ENCODE measurements at places on chromosomes 6 and 20.

DNA sequence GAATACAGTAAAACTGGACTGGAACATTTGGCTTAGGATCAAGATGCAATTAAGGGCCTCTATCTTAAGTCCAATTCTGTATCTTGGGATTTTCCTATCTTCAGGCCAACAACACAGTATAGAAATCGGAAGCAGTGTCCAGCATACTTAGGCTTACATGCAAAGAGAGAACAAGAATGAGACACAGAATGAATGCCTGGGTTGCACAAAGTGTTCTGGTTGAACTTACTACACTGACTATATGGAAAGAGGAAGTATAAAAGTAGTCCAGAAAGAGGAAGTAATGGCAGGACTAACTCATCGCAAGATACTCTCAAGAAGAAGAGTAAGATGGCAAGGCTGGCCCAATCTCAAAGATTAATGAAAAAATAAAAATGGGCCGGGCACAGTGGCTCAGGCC lies 87.6 kb downstream of the BTBD9 start:
- no peak for DNase-seq

DNA sequence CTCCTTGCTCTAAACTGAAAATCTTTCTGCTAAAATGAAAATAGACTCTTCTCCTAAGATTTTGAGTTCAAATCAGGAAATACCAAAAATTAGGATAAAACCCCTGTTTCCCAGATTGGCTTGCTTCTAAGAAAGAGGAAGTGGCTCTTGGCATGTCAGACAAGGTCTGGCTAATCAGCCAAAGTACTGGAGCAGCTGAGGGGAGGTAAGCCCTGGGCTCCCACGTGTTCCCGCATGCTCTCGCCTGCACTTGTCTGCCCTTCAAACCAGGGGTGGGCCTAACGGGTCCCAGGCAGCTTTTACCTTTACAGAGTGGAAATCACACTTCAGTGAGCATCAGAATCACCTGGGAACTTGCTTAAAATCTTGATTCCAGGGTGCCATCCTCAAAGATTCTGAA lies 43.2 kb upstream of the GABRR1 start:
- no peak for DNase-seq

GRCh38 chr20:22998476-22998875 lies 36.6 kb upstream of the SSTR4 start:
- DNase-seq, result no peak

DNA sequence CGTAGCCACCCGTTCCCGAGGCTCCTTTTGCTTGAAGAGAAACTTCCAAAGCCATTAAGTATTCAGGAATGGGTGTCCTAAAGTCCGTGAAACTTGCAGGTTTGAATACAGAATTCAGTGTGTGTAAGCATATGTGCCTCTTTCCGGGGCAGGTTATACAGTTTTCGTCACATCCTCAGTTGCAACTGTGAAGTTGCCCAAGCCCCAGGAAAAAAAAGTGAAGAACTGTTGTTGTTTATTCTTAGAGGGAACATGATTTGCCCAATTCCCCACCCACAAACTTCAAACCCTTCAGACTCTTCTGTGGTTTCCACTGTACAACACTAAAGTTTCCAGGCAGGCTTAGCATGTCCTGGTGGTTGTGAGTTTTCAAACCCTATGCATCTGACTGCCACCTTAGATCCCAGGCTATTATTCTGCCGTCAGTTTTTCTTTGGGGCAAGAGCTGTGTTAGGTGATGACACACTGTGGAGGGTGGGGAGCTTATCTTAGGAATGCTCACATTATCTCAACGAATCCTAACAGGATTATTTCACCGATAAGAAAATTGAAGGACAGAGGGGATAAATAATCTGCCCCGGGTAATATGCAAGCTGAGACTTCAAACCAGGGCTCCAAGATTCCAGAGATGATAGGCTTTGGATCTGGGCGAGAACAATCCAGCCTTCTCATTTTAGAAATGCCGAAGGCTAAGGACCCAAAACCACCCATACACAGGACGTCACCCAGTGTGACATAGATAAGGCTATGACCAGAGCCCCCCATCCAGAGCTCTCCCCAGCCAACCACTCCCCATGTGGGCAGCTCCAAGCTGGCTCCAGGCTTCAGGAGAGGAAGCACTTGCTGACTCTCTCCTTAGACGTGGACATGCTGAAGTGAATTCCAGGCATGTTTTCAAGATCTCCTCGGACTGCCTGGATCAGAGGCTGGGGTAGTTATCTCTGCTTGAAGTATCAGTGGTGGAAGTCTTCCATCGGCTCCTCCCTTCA lies 81.7 kb upstream of the AFDN start:
- DNase-seq, result no peak

- peak; percentile 4 for DNase-seq
These were observed 21.7 kb downstream of the SMLR1 start for GRCh38 chr6:130848945-130849344.

- DNase-seq, result peak; percentile 1
These were observed 54.1 kb upstream of the TPD52L1 start for GRCh38 chr6:125099211-125100073.

GRCh38 chr6:82507112-82507511 lies 143.5 kb downstream of the TPBG start:
- DNase-seq, result no peak

- DNase-seq, result peak; percentile 17
These were observed 141.7 kb upstream of the CARMIL1 start for GRCh38 chr6:25137480-25137879.

DNA sequence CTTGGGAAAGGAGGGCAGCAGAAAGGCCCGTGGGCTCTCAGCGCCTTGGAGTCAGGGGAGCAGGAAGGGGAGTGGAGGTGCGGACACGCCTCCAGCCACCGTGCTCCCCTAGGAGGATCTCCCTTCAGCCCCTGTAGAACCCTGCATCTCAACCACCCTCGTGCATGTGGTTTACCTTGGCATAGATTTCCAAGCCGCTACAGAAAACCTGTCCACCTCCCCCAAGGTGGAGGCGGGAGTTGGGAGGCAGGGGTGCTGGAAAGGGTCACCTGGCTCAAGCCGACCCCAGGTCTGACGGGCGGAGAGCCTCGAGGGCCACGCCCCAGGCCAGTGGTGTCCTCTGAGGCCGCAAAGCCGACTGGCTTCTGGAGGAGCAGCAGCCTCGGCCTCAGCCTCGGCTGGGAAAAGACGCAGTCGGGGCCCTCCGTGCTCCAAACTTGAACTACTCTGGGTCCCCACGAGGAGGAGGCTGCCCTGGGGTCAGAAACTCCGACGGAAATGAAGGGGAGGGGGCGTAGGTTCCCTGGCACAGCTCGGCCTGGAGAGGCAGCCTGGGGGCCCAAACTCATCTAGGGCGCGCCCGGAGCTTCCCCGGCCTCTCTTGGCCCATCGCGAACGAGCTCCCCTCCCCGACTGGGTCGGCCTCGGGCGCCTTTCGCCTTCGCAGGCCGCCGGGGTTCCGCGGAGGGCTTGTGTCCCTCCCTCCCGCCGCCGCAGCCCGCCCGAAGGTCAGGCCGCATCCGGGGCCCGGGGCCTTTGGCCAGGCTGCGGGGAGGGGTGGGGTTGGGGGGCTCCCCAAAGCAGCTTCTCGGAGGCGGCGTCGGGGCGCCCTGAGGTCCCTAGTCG lies 6.3 kb upstream of the FOXF2 start:
- no peak for DNase-seq

DNA sequence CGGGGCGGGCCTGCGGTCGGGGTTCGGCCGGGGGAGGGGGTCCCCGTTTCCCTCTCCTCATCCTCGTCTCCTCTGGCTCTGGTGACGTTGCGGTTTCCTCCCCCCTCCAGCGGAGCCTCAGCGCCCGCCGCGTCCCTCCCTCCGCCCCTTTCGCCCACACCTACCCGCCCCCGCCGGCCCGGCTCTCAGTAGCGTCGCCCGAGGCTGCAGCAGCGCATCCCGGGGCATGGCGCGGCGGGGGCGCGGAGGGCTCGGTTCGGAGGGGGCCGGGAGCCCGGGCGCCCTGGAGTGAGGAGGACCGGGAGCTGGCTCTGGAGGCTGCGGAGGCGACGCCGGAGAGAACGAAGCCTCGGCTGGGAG lies at the start of gene DSE:
Gene DSE (plus strand): TSS at position 188 of the 360 bp plus-strand sequence. CDS start 28,304 bp downstream, outside the sequence.
- DNase-seq, result peak; percentile 34

- DNase-seq, result no peak
These were observed 182.0 kb upstream of the JAG1 start for GRCh38 chr20:10855778-10856177.

- no peak for DNase-seq
These were observed 35.0 kb upstream of the NELFCD start for GRCh38 chr20:58945965-58946631.

DNA sequence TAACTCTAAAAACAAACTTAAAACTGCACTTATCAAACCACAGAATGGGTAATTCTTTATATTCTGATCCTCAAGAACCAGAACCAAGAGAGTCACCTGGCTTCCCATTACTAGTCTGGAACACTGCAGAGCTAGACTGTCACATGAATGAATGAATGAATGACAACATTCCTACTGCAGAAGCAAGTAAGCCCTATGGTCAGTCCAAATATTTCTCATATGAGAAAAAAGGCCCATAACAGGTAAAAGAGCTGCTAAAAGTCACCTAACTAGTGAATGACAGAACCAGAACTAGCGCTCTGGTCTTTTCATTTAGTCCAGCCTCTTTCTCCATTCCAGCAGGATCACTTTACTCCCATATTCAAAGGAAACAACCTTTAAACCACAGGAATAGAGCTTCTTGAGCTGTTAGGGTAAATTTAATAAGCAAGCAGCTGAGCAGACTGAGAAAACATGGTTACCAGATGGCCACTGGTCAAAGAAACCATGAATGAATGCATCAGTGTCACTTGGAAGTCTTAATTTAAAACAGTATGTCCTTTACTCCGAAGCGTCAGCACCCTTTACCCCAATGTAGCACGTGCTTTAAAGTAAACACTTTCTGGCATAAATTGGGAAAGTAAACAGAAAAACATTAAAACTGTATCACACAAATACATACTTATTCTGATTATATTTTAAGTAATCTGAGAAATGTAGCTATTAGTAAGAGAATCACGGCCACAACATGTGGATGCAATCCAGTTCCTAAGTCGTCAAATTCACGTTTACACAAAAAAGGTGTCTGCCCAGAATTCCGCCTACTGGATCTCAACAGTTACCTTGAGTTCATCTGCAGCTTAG lies 1.4 kb downstream of the PREP start:
- no peak for DNase-seq
